Osteocyte (in vitro differentiated cells): ENCODE measurements at places on chromosomes 5 and 9. TPM values are rescaled to one million over a fixed set of nuclear protein-coding genes. Genes with fewer than 3 reads are reported as not detected.

The LCN2 gene
- not detected in 2 replicates for total RNA-seq

The CDKN2A gene
- total RNA-seq, result 14.3 and 16.0 TPM in 2 replicates

The KCNMB1 gene
- 3.3 and 3.5 TPM in 2 replicates for total RNA-seq

The MRRF gene
- 26.0 and 26.6 TPM in 2 replicates for total RNA-seq

The TPPP gene
- 0.13 and 0.16 TPM in 2 replicates for total RNA-seq

The DOK3 gene
- total RNA-seq, result 5.5 and 7.2 TPM in 2 replicates

The SLC36A2 gene
- total RNA-seq, result not detected in 2 replicates

GRCh38 chr5:57776035-57776434 is 293.4 kb upstream of the ACTBL2 start:
- no peak for DNase-seq

GRCh38 chr5:89417990-89418389 is 535.0 kb upstream of the MEF2C start:
- DNase-seq, result no peak

GRCh38 chr9:133490865-133491655 is 12.2 kb upstream of the SLC2A6 start:
- DNase-seq, result no peak

- DNase-seq, result no peak
These were observed 596.1 kb downstream of the IRX1 start for GRCh38 chr5:4191703-4192102.

GRCh38 chr9:18330401-18331309 is 143.3 kb upstream of the ADAMTSL1 start:
- no peak for DNase-seq

DNA sequence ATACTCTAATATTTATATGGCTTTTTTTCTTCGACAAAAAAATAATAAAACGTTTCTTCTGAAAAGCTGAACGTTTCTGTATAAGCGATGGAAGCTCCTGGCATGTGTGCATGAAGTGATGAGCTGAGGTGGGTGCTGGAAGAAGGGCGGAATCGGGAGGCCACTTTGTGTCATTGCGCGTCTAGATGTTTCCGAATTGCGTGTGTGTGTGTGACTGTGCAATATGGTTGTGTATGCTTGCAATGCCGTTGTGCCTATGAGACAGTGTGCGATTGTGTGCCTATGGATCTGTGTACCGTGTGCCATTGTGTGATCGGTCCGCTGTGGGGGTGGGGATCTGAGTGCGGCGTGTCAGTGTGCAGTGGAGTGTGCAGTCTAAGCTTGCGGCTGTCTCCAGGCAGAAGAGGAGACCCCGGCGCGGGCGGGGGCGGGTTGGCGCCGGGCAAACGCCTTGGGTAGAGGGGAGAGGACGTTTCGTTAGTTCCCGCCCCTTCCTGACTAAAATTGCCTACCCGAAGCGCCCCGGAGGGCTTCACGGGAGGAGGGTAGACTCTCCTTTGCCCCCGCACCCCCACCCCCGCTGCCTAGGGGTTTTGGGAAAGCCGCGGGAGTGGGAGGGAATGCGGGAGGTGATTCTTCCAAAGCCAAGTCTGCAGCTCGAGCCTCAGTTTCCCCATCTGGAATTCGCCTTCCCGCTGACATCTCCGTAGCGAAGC is 24.2 kb downstream of the PCDHGC5 start:
- no peak for DNase-seq

GRCh38 chr5:69331528-69332445 is 814 bp downstream of the CCDC125 start:
- DNase-seq, result peak; percentile 40

GRCh38 chr5:170503990-170504596 is at the start of gene KCNIP1:
TSS of gene KCNIP1 (plus strand) at chr5:170504020.
- DNase-seq, result no peak

GRCh38 chr9:25094518-25094917 is 548.8 kb upstream of the IZUMO3 start:
- no peak for DNase-seq

GRCh38 chr9:37209431-37210386 is 89.3 kb downstream of the ZCCHC7 start:
- no peak for DNase-seq

DNA sequence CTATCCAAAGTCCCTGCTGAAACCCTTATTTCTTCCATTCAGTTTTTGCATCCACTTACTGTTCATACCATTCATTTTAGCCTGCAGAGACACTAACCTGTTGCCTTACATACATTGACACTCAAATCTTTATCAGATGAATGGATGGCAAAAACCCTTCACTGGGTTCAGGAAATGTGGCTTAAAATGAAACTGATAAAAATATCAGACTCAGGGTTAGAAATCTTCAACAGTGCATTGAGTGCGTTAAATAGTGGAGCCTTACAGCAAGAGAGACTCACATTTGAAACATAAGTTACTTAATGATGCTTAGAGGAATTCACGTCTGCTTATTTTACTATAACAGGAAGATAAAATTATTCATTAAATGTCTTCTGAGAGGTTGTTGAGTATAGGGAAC is 28.0 kb upstream of the BNC2 start:
- no peak for DNase-seq

- DNase-seq, result no peak
These were observed 56.0 kb downstream of the EXD3 start for GRCh38 chr9:137366891-137367381.

GRCh38 chr5:2697041-2697440 is 54.4 kb downstream of the IRX2 start:
- DNase-seq, result peak; percentile 73

DNA sequence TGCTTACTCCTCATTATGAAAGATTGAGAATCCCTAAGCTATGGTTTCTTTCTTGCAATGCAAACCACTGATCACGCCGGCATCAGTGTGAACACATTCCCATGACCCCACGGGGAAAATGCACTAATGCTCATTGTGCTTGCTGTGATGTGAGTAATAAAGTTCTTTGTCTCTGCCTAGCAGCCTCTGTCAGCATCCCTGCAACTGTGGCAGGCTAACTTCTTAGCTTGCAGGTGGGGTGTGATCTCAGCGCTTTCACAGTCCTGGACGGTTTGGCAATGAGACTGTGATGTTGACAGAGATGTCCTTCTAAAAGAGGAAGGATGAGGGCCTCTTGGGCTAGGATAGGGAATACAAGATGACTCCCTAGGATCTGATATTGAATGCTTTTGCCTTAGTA is 1218.7 kb downstream of the EFNA5 start:
- DNase-seq, result no peak

GRCh38 chr9:107064378-107064777 is 201.4 kb downstream of the ZNF462 start:
- DNase-seq, result no peak

GRCh38 chr9:85897848-85898247 is 43.1 kb upstream of the NAA35 start:
- DNase-seq, result no peak

- DNase-seq, result no peak
These were observed 530.3 kb upstream of the ACO1 start for GRCh38 chr9:31854187-31854586.
